COR-L47 (cell line): ENCODE measurements at places on chromosomes 5 and 9.

GRCh38 chr5:110940136-110940535 is 131.4 kb upstream of the TSLP start:
- no peak for DNase-seq

- DNase-seq: peak; percentile 42
These were observed 16.9 kb downstream of the DNAJC18 start for GRCh38 chr5:139422307-139422893.

DNA sequence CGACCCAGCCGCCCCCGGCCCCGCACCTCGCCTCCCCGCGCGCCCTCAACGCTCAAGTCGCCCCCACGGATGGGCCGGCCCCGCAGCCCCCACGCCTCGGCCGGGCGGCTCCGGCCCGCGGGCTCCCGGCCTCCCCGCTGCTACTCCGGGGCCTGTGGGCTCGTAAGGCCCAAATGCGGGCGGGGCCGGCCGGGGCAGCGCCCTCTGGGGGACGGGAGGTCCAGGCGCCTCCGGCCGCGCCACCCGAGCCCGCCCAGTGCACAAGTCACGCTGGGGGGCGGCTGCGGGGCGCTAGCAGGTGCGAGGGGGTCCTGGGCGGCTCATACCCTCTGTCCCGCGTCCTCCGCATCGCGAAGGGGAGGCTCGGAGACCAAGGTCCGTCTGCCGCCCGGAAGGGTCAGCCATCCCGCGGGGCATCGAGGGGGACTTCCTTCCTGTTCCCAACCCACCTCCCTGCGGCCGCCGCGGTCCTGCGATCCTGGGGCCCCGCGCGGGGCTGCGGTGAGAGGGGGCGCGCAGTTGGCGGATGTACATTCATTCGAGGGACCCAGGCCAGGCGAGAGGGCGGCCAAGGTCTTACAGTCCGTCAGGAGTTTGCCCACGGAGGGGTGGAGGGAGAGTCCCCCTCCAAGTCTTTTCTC is at the start of gene CIZ1:
Gene CIZ1 (minus strand): TSS at position 167 of the 641 bp plus-strand sequence. CDS start 715 bp downstream, outside the sequence.
- DNase-seq: peak; percentile 70

GRCh38 chr9:2837915-2838314 is 6.0 kb downstream of the PUM3 start:
- DNase-seq: peak; percentile 3

DNA sequence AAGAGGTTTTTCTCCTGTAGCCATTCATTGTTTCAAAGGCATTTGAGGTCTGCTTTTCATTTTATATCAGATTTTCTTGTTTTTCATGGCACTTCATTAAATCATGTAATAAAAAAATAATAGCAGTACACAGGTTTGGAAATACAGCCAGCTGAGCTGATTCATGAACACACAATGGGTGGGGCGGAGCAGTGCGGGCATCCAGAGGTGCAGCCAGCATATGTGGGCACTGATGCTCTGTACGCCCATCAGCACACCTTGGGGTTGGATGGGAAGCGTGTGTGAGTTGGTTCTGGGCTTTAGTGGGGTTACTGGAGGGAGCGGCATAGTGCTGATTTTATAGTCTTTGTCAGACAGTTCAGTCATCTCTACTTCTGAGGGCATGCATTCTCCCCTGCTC is 54.2 kb upstream of the IRX4 start:
- DNase-seq: no peak

GRCh38 chr9:87167582-87167981 is 220.3 kb upstream of the GAS1 start:
- DNase-seq: no peak

GRCh38 chr9:131621551-131622358 is 76.4 kb downstream of the PRRT1B start:
- no peak for DNase-seq

GRCh38 chr5:141042555-141042954 is 8.6 kb upstream of the PCDHB1 start:
- no peak for DNase-seq

- no peak for DNase-seq
These were observed 82.6 kb downstream of the ARL15 start for GRCh38 chr5:54227759-54228158.

GRCh38 chr9:136511670-136512592 is 29.1 kb upstream of the SEC16A start:
- no peak for DNase-seq
